ENCODE measurements at places on chromosomes 4 and X.

DNA sequence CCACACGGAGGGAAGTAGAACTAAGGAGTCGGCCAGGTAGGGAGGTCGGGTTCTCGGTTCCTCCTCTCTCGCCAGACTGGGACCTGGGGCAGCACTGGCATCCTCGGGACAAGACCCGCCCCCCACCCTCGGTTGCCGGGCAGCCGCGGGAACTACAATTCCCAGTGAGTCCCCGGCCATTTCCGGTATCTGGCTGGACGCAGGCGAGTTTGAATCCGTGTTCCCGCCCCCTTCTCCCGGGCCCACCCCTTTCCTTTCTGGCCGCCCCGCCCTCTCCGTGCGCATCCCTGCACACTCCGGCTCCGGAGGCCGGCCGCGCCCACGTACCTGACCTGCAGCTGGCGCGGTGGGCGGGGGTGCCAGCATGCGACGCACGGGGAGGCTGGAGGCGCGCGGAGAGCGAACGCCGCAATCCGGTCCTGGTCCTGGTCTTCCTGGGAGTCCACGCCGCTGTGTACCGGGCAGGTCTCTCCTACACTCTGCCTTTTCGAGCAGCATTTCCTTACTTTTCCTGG lies 10.2 kb upstream of the DLG3 start:
- peak; percentile 50 for DNase-seq

- peak; percentile 62 for DNase-seq
These were observed 6.0 kb downstream of the EREG start for GRCh38 chr4:74370912-74371311.

- DNase-seq: peak; percentile 78
These were observed 18.5 kb upstream of the PIM2 start for GRCh38 chrX:48937054-48937907.

- no peak for DNase-seq
These were observed 401.2 kb downstream of the TLL1 start for GRCh38 chr4:166274136-166274761.

- no peak for DNase-seq
These were observed at the start of gene ANK2 for GRCh38 chr4:113049421-113050370. Gene ANK2, plus strand, starts transcription at chr4:113049653. Its CDS starts 76 bp downstream, at chr4:113049729.

Measured in inflammatory macrophage (primary cell).